ENCODE measurements at places on chromosomes 2 and 18.

GRCh38 chr2:70793450-70793849 is 3.0 kb upstream of the FIGLA start:
- no peak for DNase-seq

- no peak for DNase-seq
These were observed 12.9 kb downstream of the LAMA1 start for GRCh38 chr18:7104649-7105048.

- DNase-seq, result no peak
These were observed 109.7 kb downstream of the METTL8 start for GRCh38 chr2:171323971-171324528.

- no peak for DNase-seq
These were observed 282.3 kb downstream of the SOX11 start for GRCh38 chr2:5974477-5974876.

- no peak for DNase-seq
These were observed 77.5 kb upstream of the PROKR1 start for GRCh38 chr2:68565858-68566257.

- no peak for DNase-seq
These were observed 7.7 kb downstream of the MEIS1 start for GRCh38 chr2:66442516-66443185.

- no peak for DNase-seq
These were observed 38.2 kb downstream of the FAM178B start for GRCh38 chr2:96947949-96948833.

DNA sequence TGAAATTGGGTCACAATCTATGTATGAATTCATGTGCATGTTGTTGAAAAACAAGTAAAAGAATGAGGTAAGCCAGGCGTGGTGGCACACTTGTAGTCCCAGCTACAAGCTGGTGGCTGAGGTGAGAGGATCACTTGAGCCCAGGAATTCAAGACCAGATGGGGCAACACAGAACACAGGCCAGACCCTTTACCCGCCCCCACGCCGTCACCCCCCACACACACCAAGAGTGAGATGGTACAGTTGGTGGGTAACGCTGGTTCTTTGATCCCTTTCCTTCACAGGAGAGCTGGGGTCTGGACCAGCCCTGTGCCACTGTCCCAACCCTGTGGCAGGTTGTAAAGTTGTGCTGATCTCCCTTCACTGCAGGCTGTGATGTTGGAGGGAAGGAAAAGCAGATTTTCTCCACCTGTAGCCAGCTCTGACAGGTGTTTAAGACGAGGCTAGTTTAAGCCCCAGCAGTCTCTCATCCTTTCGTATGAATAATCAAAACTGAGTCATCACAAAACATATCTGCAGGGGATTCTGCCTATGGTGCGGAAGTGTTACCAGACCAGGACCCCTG is 13.6 kb downstream of the B3GNT2 start:
- DNase-seq, result no peak

DNA sequence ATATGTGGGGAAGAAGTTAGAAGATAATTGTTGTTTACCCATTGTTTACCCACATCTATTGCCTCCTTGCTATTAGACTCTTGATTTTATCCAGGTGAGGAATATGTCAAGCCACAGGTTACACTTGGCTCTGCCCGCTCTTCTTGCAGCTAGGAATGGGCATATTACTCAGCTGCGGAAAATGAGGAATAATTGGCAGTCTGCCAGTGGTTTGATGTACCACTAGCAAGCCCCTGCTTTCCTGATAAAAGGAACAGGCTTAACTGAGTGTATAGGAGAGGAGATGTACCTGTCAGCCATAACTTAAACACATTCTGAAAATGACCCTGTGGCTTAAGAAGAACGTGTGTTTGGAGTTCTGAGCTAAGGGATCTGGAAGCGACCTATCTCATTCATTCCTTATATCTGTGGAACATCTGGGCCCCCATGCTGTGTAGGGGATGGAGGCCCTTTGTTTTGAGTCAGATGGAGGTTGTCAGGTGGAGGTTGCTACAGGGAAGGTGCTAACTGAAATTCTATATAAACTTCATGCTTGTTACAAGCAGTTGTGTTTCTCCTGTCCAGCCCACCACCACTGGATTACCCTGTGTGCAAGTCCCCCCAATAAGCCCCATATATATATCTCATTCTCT is 4.6 kb upstream of the FMNL2 start:
- no peak for DNase-seq

DNA sequence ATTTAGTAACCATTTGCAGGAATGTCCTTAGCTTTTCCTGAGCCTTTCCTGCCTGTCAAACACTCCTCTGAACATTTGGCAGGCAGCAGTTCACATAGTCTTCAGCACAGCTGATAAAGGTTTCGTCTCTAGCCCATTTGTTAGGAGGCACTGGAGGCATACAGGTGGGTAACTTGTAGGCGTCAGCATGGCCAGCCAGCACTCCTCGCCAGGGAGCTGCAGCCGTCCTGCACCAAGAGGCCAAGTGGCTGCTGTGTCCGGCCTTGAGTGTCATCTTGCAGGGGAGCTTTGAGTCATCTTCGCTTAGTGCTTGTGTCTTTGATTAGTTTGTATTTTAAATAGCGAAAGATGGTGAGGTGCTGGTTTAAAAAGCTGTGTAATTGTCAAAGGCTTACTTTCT is 120.3 kb upstream of the NFATC1 start:
- no peak for DNase-seq

GRCh38 chr18:23502516-23503037 is 734 bp upstream of the RMC1 start:
- no peak for DNase-seq

GRCh38 chr2:88230911-88231310 is 60.8 kb downstream of the THNSL2 start:
- DNase-seq, result no peak

DNA sequence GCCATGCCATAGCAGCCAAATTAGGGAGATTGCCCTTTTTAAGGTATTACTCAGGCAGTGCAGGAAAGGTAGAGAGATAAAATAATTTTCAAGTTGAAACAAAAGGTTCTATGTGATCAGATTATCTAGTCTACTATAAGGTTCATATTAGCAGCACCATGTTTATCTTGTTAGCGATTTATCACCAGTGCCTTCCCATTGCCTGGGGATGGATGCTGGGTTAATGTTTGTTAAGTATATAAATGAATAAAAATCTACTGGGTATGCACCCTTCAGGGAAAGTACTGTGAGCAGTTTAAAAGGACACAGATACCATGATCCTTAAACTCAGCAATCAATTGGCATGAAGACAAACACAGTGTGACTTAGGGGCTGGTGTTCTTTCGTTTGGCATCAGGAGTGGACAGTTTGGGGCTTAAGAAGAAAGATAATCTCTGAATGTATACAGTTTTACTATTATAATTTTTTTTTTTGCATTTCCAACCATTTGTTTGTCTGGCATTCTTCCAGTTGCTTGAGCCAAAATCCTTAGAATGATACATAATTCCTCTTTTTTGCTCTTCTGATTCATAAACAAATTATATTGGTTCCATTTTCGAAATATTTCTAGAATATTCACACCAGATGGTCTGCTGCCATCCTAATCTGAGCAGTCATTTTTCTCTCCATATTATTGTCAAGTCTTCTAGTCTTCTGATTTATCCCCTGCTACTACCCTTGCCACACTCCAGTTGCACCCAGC is 512.8 kb upstream of the SLC8A1 start:
- no peak for DNase-seq

DNA sequence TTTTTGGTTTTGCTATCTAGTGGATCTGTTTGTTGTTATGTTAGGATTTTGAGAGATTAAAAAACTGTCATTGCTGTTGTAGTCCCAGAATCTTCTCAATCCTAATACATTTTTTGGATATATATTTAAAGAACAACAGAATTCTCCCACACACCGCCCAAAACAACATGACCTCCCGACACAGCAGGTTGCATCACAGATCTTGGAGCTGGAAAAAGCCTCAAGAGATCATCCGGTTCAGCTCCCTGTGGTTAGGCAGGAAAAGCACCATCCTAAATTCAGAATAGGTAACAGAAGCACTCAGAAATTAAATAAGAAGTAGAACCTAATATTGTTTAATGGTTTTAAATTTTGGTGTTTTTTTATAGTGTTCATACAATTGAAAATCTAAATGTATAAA is 251.4 kb upstream of the STON1 start:
- DNase-seq, result no peak

GRCh38 chr2:2333076-2333475 is 2.0 kb upstream of the MYT1L start:
- no peak for DNase-seq

DNA sequence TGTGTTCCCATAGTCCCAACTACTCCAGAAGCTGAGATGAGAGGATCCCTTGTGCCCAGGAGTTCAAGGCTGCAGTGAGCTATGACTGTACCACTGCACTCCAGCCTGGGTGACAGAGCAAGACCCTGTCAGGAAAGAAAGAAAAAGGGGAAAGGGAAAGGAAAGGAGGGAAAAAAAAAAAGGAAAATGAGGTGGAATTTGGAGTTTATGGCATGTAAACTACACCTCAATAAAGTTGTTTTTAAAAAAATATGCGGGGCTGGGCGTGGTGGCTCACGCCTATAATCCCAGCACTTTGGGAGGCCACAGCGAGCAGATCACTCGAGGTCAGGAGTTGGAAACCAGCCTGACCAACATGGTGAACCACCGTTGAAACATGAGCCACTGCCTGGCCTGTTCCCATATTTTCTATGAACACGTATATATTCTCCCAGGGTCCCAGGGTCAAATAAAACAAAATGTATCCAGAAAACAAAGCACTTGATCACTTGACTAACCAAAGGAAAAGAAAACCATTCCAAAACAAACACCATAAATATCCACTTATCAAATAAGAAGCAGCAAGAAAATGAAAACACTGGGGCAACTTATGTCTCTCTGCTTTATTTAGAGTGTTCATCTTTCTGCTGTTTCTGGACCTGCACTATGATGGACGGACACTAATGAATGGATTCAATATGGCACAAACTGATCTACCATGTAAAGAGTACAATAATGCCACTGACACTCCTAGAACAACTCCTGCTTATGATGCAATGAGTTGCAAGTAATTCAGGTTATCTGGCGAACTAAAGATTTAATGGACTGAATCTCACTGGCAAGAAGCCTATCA is 56.8 kb downstream of the ASXL2 start:
- no peak for DNase-seq

- DNase-seq, result no peak
These were observed 55.4 kb downstream of the EML4 start for GRCh38 chr2:42224422-42225067.

GRCh38 chr2:192354512-192355244 is 159.9 kb upstream of the TMEFF2 start:
- DNase-seq, result no peak

DNA sequence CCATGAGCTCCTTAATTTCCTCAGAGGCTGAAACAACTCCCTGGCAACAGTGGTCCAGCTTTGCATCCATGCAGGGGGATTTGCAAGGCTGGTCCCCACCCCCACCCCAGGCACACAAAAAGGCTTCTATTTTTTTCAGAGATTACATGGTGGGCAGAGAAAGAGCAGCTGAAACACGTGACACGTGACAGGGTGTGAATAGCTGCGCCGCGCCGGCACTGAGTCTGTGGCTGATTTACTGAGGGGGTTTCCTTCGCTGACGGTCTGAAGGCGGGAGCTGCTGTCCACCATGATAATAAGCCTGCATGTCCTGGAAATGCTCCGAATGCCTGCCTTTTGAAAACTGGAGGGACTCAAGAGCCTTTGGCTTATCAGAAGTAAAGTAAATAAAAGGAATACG is 50.7 kb upstream of the APCDD1 start:
- no peak for DNase-seq

DNA sequence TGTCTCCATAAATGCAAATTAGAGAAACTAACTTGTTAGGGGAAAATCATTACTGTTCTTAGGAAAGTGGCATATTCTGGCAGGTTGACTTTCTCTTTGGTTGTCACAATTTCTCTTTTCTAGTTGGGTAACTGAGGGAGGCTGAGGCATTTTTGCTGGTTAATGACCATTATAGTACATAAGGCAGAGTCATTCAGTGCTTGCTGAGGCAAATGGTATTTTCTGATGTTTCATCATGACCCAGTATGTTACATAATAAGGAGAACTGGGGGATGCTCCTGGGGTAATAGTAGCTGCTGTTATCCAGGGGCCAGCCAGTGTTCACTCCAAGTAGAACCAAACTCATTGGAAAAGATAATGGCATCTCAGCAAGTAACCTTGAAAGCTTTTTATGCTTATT is 62.3 kb downstream of the ITGA6 start:
- no peak for DNase-seq

DNA sequence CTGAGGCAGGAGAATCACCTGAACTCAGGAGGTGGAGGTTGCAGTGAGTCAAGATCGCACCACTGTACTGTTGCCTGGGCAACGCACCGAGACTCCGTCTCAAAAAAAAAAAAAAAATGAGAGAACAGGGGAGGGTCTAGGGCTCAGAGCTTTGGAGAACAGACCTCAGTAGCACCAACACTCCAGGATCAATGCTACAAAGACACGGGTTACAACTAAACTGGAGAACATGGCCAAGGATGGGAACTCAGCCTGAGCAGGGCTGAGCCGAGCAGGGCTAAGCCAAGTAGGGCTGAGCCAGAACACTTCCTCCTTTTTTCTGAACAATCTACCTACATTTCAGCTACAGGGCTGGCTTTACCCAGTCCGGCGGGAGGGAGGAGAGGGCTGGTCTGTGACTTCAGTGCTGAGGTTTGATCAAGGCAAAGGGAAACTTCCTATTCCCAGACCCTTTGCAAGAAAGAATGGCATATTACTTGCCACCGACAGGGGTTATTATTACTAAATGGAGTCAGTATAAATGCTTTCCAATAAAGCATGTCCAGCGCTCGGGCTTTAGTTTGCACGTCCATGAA is 2.9 kb upstream of the CASP8 start:
- DNase-seq, result peak; percentile 50

GRCh38 chr2:118423776-118424175 is 335.5 kb downstream of the INSIG2 start:
- no peak for DNase-seq

DNA sequence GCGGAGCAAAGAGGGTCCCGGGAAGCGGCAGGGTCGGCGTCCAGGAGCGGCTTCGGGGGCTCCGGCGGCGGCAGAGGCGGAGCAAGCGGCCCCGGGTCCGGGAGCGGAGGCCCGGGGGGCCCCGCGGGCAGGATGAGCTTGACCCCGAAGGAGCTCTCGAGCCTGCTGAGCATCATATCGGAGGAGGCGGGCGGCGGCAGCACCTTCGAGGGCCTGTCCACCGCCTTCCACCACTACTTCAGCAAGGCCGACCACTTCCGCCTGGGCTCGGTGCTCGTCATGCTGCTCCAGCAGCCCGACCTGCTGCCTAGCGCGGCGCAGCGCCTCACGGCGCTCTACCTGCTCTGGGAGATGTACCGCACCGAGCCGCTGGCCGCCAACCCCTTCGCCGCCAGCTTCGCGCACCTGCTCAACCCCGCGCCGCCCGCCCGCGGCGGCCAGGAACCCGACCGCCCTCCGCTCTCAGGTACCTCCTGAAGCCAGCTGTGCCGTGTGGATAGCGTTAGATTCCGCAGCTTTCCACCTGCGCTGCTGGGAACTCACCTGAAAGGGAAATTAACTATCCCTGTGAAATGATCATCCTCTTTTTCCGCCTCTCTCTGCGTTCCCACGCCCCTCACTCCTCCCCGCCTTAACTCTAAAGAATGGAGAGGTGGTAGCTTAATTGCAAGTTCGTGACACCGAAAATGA is 472 bp downstream of the CNOT11 start:
- peak; percentile 71 for DNase-seq
